ENCODE measurements at places on chromosomes 3 and 15. TPM values are rescaled to one million over a fixed set of nuclear protein-coding genes. Genes with fewer than 3 reads are reported as not detected.

CCR2 gene
- 2.2 TPM for total RNA-seq

ITIH4 gene
- total RNA-seq: 9.5 TPM

ABTB1 gene
- 32.0 TPM for total RNA-seq

BFSP2 gene
- total RNA-seq: not detected

ZNF660 gene
- total RNA-seq: 3.1 TPM

LCTL gene
- not detected for total RNA-seq

IGF1R gene
- total RNA-seq: 103 TPM

LPCAT4 gene
- total RNA-seq: 10.7 TPM

PSTPIP1 gene
- total RNA-seq: 3.9 TPM

MUSTN1 gene
- 6.9 TPM for total RNA-seq

VPS39 gene
- total RNA-seq: 79.0 TPM

ABHD14A gene
- 32.6 TPM for total RNA-seq

CSPG5 gene
- total RNA-seq: 0.98 TPM

GLDN gene
- total RNA-seq: 7.3 TPM

KBTBD13 gene
- 0.15 TPM for total RNA-seq

PLCL2 gene
- total RNA-seq: 21.9 TPM

ANP32A gene
- 62.8 TPM for total RNA-seq

PEX5L gene
- total RNA-seq: 3.3 TPM

DUOX1 gene
- 1.6 TPM for total RNA-seq

RHOV gene
- 8.5 TPM for total RNA-seq
